Stimulated activated CD8-positive, alpha-beta memory T cell treated with anti-CD3 and anti-CD28 coated beads, Interleukin-4, amount 100 ng/mL, for 4 hours (primary cell): ENCODE measurements at places on chromosomes 16 and 17.
A peak's percentile ranks its signal among the peaks of the same experiment; 100 is the strongest.

DNA sequence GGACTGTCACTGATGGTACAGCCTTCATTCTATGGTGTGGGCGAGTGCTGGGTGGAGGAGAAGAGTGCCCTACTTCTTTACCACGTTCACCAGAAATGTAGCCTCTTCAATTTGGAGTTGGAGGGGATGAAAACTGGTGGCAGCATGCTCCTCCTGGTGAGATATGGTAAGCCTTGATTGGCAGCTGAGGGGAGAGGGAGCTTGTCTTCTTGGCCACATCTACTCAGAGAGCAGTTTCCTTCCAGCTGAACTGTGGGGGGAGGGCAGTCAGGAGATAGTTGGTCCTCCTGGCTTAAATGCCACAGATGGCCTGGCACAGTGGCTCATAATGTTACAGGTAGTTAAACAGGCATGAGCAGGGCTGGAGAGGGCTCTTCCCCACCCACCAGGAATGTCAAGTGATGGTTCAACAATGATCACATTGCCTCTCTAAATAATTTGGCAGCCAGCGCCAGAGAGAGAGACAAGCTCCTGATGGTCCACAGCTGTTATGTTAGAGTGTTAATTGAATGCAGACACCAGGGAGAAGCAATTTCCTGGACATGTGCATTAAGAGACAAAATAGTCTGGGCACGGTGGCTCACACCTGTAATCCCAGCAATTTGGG lies 9.0 kb upstream of the MAPK3 start:
- no peak for DNase-seq

GRCh38 chr17:78557598-78558039 lies 19.6 kb downstream of the DNAH17 start:
- DNase-seq: no peak

DNA sequence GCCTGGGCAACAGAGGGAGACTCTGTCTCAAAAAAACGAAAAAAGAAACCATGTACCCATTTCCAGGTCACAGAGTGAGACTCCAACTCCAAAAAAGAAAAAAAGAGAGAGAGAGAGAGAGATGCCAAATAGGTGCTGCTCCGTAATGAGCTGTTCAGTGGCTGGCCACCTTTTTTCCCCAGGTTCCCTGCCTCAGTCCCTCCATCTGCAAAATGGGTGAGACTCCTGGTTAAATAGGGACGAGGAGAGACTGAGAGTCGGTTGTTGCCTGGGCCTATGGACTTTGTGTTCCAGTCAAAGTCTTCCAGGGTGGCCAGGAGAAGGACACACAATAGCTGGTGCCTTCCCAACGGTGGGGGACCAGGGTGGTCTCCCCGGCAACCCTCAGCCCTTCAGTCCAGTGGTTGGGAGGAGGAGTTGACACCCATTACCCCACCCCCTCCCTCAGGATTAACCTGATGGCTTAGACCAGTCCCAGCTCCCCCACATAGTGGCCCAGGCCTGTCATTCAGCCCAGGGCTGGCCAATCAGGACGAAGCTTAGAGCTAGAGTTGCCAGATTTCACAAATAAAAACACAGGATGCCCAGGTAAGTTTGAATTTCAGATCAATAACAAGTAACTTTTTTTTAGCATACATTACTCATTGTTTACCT lies 258.2 kb downstream of the PARN start:
- no peak for DNase-seq

DNA sequence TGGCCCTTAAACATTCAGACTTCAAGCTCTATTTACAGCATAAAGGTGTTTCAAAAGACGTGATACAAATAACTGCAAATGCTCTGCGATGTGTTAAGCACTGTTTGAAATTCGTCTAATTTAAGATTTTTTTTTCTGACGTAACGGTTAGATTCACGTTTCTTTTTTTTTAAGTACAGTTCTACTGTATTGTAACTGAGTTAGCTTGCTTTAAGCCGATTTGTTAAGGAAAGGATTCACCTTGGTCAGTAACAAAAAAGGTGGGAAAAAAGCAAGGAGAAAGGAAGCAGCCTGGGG lies 681 bp upstream of the MAPT start:
- no peak for DNase-seq

GRCh38 chr17:49349541-49349940 lies 12.5 kb downstream of the ZNF652 start:
- DNase-seq: no peak

DNA sequence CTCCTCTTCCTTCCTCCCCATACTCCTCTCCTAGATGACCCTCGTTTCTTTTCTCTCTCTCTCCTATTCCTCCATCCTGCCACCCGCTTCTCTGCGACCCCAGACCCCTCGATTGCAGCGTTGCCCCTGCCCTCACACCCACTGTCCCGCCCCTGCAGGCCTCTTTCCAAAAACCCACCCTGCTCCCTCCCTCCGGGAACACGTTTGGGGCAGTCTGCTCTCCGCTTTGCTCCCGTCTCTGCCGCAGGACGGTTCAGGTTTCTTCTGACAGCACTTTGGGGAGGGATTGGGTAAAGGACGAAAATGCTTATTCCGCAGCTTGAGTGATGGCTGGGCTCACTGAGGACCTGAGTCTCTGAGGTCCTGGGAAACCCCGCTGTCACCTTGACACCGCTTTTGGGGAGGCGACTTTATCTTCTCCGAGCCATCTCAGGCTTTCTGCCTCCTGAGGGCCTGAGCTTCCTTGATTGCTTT lies 690 bp downstream of the NDE1 start:
- peak; percentile 13 for DNase-seq

GRCh38 chr16:65809627-65810026 lies 556.9 kb upstream of the CDH5 start:
- DNase-seq: no peak

- DNase-seq: no peak
Observed at GRCh38 chr17:49148171-49148570, 15.6 kb downstream of the B4GALNT2 start.

GRCh38 chr17:38429476-38430100 lies 1.3 kb downstream of the ARHGAP23 start:
- DNase-seq: no peak

DNA sequence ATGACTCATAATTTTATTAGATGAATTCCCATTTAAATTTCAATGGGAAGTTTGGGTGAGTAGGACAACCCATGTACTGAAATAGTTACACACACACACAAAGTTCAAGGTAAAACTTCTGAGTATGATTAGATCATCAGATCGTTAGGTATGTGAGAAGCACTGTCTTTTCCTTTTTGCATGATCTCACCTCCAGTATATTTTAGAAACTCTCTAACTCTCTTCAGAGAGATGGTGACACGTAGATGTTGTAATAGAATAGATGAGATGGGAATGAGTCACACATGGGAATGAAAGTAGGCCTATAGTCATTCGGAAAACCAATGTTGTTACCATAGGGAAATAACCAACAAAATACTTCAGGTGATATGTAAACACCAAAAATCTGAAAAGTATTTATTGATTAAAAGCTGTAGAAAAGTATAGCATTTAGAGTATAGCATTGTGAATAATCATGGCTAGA lies 22.2 kb downstream of the KRT23 start:
- no peak for DNase-seq

GRCh38 chr17:11608396-11608795 lies 10.1 kb downstream of the DNAH9 start:
- no peak for DNase-seq

GRCh38 chr17:7232114-7232513 lies 2.2 kb downstream of the DVL2 start:
- no peak for DNase-seq

GRCh38 chr16:83686726-83687125 lies 121.1 kb upstream of the HSBP1 start:
- no peak for DNase-seq

DNA sequence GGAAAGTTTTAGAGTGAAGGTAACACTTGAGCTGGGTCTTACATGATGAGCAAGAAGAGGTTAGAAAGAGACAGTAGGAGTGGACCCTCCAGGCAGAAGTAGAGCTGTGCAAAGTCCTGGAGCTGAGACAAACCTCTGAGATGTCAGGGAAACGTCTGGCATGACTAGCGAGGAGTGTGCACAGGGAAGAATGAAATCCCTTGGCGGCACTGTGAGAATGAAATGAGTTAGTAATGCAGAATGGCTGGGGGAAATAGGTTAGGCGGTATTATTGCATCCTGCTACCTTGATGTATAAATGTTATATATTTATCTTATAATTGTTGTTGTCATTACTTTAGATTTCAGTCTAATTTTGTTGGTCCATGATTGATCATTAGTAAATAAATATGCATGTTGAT lies 457.9 kb upstream of the CCL2 start:
- DNase-seq: no peak

- no peak for DNase-seq
Observed at GRCh38 chr16:30805056-30805369, 18.0 kb upstream of the ZNF629 start.

DNA sequence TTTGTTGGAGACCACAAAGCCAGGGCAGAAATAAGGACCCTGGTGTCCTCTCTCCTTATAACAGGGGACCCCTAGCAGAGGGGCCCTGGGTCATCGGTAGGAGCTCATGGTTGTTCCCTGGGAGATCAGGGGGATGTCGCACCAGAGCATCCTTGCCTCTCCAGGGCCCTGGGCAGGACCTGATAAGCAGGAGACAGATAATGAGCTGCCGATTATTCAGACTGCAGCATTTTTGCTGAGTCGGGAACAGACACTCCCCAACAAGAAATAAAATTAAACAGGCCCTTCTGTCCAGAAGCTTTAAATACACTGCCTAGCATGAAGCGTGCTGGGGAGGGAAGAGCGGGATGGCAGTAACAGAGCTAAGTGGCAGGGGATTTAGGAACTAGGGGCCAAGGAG lies 15.4 kb upstream of the GFAP start:
- no peak for DNase-seq

GRCh38 chr17:61409301-61410112 lies 9.9 kb downstream of the TBX2 start:
- no peak for DNase-seq

DNA sequence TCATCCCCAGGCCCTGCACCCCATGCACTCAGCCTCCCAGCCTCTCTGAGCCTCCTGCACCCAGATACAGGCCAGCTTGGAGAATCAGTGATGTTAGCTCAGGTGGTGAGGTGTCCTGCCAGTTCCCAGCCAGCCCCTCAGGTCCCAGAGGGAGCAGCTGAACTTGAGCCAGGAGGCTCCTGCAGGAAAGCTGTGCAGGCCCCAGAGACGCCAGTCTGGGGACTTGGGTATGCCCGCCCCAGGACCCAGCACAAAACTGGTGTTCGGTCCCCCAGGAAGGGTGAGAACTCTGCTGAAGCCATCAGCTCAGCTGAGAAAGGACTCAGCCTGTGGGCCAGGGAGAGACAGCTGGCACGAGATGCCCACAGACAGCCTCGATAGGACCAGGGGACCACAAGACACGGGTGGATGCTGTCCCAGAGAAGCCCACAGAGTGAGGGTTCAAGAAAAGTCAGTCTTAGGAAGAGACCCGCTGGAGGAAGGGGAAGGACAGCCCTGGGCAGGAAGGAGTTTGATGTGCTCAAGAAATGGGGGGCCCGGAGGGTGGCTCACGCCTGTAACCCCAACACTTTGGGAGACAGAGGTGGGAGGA lies 11.0 kb downstream of the ENDOV start:
- DNase-seq: no peak

- DNase-seq: no peak
Observed at GRCh38 chr17:38447502-38448085, 19.3 kb downstream of the ARHGAP23 start.

GRCh38 chr17:67411397-67411796 lies 34.3 kb downstream of the PITPNC1 start:
- DNase-seq: no peak

GRCh38 chr16:88680554-88681083 lies 5.7 kb downstream of the SNAI3 start:
- DNase-seq: no peak

- no peak for DNase-seq
Observed at GRCh38 chr17:58671969-58672368, 19.9 kb downstream of the TEX14 start.

DNA sequence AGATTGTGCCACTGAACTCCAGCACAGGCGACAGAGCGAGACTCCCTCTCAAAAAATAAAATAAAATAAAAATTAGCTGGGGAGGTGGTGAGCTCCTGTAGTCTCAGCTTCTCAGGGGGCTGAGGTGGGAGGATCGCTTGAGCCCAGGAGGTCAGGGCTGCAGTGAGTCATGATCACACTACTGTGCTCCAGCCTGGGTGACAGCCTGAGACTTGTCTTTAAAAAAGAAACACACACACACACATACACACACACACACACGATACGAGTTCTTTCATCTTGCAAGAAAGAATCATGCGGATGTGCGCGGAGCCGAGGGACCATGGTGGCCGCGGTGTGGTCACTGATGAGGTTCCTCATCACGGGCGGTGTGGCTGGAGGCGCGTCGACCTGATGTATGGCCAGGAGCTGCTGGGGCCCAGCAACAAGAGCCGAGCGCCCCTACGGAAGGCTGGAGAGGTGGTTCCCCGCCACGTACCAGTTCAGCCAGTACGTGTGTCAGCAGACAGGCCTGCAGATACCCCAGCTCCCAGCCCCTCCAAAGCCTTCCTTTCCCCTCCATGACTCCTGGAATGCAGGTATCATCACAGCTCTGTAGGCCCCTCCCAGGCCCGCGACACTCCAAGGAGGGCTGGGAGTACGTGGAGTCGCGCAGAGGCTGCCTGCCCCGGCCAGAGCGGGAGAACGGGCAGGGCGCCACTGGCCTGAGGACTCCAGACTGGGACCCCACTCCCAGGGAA lies 20.7 kb downstream of the NXN start:
- no peak for DNase-seq

GRCh38 chr17:34068571-34068970 lies 186.5 kb upstream of the CCL2 start:
- DNase-seq: no peak

DNA sequence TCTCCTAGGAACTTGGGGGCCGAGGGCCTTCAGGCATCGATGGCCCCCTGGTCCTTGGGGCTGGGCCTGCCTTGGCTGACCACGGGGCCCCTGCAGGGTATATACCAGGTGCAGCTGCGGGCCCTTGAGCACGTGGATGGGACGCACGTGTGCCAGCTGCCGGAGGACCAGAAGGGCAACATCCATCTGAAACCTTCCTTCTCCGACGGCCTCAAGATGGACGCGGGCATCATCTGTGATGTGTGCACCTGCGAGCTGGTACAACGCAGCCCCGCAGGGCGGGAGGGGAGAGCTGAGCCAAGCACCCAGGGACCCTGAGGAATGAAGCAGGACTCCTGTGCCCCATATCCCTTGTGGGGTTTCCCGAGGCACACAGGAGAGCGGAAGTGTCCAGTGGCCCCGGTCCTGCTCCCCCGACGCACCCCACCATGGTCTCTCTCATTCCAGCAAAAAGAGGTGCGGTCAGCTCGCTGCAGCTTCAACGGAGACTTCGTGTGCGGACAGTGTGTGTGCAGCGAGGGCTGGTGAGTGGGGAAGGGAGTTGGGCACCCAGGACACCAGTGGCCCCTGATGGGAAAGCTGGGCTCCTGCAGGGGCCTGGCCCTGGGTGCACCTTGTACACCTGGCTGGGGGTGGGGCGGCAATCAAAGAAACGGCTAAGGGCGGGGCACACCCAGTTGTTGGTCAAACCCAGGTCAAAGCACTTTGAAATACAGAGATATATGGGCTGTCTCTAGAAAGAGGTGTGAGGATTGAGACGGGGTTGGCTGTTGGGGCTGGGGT lies 10.6 kb downstream of the ITGB4 start:
- no peak for DNase-seq

- DNase-seq: no peak
Observed at GRCh38 chr17:31211352-31212012, 85.6 kb downstream of the OMG start.
